ENCODE measurements at places on chromosomes 4 and X.
A peak's percentile ranks its signal among the peaks of the same experiment; 100 is the strongest.

GRCh38 chr4:61204353-61205060 lies 4.4 kb downstream of the ADGRL3 start:
- DNase-seq = peak; percentile 49

GRCh38 chrX:71828086-71828485 lies 64.9 kb downstream of the CXorf49B start:
- no peak for DNase-seq

DNA sequence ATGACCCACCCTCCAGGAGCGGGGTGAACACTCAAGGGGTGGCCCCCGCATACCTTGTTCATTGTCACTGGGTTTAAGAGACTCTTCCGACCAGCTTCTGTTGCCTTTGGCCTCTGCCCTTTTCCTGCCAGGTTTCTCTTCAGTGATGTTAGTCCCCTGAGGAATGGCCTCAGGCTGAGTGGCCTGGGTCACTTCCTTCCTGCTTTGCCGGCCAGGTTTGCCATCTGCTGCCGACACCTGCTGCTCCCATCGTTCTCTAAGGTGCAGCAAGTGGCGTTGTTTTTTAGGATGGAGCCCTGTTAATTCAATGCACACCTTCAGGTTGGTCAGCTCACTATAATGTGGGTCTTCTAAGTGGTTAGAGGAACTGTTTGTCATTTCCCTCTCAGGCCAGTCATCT lies 34.2 kb downstream of the BCOR start:
- no peak for DNase-seq

- DNase-seq = no peak
Measured at GRCh38 chr4:119046263-119046662, 89.4 kb upstream of the MYOZ2 start.

DNA sequence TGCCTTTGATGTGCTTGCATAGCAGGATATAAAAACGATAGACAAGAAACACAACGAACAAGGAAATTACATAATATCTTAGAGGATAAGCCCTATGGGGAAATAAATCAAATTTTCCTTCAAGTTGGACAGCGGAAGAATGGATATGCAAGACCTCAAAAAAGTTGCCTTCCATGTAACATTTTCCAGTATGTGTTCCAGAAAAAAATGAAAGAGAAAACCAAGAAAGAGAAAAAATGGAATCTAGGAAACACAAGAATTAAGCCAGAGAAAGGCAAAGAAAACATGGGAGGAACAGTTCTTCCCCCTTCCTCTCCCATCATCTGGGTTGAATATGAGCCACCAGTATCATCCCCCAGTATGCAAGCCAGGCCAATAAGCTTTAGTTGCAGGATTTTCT lies 34.6 kb upstream of the MID1 start:
- no peak for DNase-seq

- DNase-seq = no peak
Measured at GRCh38 chr4:3389233-3390215, 52.2 kb upstream of the HGFAC start.

- DNase-seq = no peak
Measured at GRCh38 chr4:149247164-149247563, 568.5 kb downstream of the IQCM start.

DNA sequence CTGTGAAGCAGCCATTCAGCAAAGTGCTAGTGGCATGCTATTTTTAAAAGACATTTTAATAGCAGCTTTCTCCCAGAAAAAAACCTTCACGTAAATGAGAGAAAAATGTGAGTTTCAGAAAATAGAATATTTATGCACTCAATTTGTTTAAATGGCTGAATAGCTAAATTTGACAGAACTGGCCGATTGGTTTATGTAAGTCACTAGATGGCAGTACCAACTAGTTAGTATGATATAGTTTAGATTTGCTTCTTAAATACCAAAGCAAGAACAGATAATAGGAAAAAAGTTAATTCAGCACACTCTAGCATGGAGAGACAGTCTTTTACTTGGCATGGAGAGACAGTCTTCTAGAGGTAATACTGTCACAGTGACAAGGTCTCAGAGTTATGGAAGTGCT lies 250.1 kb downstream of the SNCA start:
- DNase-seq = peak; percentile 29

DNA sequence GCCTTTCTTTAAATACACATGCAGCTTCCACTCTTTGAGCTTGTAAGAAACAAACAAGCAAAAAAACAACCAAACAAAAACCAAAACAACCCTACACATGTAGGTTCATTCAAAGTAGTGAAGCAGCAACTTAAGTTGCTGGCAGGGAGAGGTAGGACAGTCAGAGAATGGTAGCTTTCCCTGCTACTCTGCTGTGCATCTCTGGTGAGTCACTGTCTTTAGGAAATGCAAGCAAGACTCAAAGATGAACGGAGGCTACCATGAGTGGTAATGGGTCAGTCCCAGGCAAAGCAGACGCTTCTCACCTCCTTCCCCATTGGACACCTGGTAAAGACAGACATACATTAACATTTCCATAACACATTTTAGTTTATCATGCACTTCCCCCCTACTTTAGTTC lies 43.2 kb downstream of the PGRMC2 start:
- no peak for DNase-seq

DNA sequence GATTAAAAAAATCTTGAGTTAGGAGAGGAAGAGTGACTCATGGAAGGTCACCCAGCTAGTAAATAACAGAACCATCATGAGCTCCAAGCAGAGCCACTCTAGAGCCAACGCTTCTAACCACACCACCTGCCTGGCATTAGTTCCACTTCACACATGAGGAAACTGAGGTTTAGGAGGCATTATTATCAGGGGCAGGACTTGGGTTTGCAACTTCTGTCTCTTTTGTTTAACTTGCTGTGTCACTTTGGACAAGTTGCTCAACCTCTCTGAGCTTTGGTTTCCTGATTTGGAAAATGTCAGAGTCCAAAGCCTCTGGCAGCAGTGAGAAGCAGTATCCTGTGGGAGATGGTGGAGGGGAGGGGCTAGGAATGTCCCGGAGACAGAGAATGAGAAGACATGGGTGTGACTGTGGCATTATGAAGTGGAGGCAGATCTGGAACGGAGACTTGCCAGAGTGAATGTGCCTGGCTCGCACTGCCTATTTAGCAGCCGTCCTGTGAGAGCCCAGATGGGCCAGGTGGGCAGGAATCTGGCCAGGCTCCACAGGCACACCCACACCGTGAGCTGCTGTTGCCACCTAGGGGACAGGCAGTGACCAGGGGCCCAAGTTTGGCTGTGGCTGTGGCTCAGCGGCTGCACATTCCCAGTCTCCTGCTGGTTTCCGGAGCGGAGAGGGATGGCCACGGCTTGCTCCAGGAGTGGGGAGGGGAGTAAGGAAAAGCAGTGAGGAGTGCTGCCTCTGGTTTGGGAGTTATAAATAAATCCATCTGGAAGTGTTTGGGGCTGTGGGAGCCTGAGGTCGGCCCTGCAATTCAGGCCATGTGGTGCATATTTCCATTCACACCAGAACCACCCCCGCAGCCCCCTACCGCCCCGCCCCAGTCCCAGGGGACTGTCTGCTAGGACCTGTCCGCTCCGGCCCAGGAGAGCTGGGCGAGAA lies 93.4 kb downstream of the NHSL2 start:
- DNase-seq = peak; percentile 43

DNA sequence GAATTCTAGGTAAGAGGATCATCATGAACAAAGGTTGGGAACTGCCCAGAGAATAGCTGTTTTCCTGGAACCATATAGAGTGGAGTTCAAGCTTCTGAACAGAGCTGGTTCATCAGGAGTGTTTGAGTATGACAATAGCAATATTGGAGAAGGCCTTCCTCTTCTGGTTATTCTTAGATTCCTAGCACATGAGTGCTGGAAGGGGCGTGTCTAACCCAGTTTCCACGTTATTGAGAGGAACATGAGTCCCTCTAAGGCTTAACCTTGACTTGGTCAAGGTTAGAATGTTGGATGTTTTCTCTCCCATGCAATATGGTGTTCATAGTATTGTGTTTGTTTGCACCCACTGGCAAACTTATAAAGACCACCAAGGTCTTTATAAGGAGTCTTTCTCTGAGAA lies 101.3 kb downstream of the TSPAN7 start:
- DNase-seq = no peak

GRCh38 chrX:131840799-131841495 lies 182.2 kb upstream of the STK26 start:
- DNase-seq = no peak

- no peak for DNase-seq
Measured at GRCh38 chrX:77415161-77415560, 32.0 kb upstream of the FGF16 start.

GRCh38 chr4:53365121-53365485 lies 758 bp downstream of the SCFD2 start:
- peak; percentile 32 for DNase-seq

- no peak for DNase-seq
Measured at GRCh38 chr4:151223465-151223864, 53.5 kb upstream of the PRSS48 start.

- no peak for DNase-seq
Measured at GRCh38 chr4:40316333-40316781, 18.8 kb upstream of the CHRNA9 start.

DNA sequence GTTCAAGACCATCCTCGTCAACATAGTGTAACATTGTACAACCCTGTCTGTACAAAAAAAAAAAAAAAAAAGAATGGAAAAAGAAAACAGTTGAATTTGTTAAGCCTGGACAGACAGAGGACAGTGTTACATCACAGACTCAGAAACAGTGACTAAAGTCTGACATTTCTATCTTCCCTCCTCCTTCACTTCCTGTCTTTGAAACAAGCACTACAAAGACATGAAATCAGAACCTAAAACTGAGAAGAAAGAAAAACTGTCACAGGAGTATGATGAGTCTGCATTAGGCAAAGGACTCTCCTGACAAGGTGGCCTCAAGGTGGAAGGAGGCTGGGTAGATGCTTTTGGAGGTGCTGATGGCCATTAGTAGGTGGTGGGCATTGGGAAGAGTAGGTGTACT lies 126.7 kb downstream of the RBM47 start:
- no peak for DNase-seq

DNA sequence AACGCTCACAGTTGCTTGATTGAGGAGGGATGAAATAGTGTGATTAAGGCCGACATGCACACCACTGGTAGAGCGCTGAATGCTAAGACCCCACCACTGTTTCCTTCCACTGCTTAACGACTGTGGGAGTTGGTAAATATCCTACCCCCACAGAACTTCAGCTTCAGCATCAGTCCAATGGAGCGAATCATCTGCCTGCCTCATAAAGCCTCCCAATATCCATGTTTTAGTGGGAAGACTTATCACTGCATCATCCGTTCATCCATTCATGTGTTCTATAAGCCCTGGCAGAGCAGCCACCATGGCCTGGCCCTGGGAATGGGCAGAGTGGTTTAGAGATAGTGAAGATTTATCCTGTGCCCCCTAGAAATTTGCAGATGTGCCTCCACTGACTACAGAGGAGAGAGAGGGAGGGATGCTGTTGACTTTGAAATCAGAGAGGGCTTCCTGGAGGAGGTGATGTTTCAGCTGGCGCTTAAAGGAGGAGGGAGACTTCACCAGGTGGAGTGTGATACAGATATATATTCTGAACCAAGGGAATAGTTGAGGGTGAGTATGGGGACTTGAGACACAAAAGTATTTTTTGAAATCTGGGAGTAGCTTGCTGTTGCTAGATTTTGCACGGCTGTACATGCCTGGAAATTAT lies 71.9 kb upstream of the STX18 start:
- no peak for DNase-seq

GRCh38 chr4:6619466-6620255 lies 20.8 kb upstream of the MRFAP1 start:
- DNase-seq = no peak

DNA sequence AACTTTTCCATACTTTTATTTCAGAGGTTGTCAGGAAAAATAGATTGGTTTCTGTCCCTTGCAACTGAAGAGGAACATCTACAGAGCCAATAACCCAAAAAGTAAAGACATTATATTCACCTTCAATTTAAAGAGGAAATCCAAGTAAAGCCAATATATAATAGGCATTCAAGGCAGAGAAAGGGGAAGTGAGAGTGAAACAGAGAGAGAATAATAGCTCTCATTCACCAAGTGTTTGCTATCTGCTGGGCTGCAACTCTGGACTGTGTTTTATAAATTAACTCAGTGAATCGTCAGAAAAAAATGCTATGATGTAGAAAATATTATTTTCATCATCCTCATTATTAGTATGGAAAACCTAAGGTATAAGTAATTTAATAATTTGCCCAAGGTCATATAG lies 448.5 kb downstream of the TRAM1L1 start:
- DNase-seq = no peak

GRCh38 chrX:106950381-106950780 lies 30.2 kb downstream of the CLDN2 start:
- no peak for DNase-seq

DNA sequence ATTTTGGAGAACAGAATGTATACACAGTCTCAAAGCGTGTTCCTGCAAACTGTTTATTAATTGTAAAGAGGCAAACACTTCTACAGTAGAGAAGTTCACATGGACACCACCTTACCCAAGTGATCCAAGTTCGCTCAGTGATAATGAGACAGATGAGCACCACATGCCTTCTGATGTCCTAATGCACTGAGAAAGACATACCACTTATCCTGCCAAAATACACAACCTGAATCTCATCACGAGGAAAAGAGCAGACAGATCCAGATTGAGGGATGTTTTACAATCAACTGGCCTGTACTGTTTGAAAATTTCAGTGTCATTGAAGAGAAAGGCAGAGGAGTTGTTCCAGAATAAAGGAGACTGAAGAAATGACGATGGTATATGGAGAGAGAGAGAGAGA lies 12.4 kb downstream of the PPEF1 start:
- no peak for DNase-seq

DNA sequence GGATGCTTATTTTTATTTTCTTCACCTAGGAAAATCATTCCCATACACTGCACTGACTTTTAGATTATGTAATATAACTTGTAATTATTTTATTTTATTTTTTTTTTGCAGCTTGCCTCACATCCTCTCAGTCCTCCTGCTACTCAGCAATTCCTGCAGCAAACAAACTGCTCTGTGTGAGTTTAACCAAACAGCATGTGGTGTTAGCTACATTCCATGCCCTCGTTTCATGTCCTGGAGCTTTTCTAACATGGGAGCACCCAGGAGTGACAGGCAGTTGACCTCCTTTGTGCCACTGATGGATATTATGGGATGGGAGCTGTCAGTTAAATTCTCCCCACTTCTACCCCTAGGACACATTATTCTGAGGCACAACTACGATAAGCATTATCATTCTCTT lies 24.8 kb downstream of the CXCL1 start:
- no peak for DNase-seq

DNA sequence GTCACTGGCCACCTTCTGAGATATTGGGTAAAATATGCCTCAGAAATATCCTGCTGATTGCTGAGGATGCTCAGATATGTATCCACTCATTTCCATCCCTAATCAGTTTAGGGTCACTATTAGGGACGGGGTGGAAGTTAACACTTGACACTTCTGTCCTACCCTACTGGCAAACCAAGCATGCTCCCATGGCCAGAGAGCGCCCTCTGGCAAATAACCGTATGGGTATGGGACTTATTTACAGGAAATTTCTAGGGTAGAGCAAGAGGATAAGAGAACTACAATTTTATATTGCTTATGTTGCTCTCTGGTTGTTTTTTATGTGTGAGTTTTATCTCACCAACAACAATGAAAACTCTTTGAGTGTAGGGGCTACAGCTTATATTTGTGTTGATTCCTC lies 86.8 kb upstream of the TSPAN7 start:
- DNase-seq = no peak

All from cerebellar cortex (tissue), 1 donor.